ENCODE measurements at places on chromosomes 6 and 20. TPM values are rescaled to one million over a fixed set of nuclear protein-coding genes. Genes with fewer than 3 reads are reported as not detected.
A peak's percentile ranks its signal among the peaks of the same experiment; 100 is the strongest.

The TNFRSF6B gene
- 1.8 TPM for total RNA-seq

The MTFR2 gene
- not detected for total RNA-seq

The TINAG gene
- not detected for total RNA-seq

The ATG5 gene
- total RNA-seq, result 52.2 TPM

GRCh38 chr20:41424011-41424410, 57.4 kb upstream of the EMILIN3 start:
- no peak for DNase-seq
- H3K27me3 ChIP-seq, result no peaks in the 10 kb centered on the region
- H3K36me3 ChIP-seq, result peaks cover 49% of the 10 kb centered on the region
- peaks cover 6% of the 10 kb centered on the region for H3K4me1 ChIP-seq

- no peak for DNase-seq
- no peak overlapping the region for H3K4me3 ChIP-seq
- H3K27me3 ChIP-seq, result no peaks in the 10 kb centered on the region
- no peaks in the 10 kb centered on the region for H3K36me3 ChIP-seq
- H3K27ac ChIP-seq, result peak overlapping the region; percentile 22
These were observed 29.3 kb downstream of the DOP1A start for GRCh38 chr6:83096791-83097190.

- H3K27ac ChIP-seq, result no peak overlapping the region
- no peak for DNase-seq
- H3K27me3 ChIP-seq, result no peaks in the 10 kb centered on the region
- H3K36me3 ChIP-seq, result no peaks in the 10 kb centered on the region
- no peak overlapping the region for H3K4me3 ChIP-seq
These were observed 296.9 kb downstream of the FOXC1 start for GRCh38 chr6:1906609-1907008.

- no peak for DNase-seq
- peaks cover 12% of the 10 kb centered on the region for H3K36me3 ChIP-seq
- H3K4me1 ChIP-seq, result no peaks in the 10 kb centered on the region
- H3K27ac ChIP-seq, result no peak overlapping the region
These were observed 21.7 kb upstream of the MRPS10 start for GRCh38 chr6:42239333-42239732.

DNA sequence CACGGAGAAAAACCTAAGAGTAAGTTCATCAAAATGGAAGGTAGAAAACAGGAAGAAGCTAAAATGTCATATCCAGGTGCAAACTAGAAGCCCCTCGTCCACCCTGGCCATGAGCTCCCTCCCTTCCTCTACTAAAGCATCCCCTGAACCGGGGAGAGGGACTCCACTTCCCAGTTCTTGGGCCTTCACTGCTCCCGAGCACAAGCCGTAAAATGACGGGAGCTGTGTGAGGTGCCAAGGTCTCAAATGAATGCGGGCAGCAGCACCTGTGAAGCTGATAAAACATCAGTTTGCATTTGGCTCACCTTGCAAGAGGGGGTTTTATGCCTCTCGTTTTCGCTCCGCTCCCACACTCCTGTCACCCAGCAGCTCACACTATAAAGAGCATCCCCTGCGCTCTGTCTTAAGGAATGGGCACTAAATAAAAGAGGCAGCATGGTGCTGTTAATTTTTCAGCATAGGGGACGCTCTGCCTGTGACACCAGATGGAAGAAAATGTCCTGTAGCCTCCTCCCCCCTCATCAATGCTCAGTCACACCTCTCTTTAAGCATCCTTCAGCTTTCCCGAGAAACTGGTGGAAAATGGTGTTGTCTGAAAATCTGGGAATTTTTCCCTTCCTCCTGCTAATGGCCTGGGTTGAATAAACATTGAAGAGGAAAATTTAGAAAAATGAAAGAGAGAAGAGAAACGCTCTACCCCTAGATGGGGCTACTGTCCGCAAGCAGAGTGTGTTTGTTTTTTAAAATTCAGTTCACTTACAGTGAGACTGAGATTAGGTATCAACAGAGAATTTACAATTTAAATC, 563.0 kb upstream of the AGPAT4 start:
- H3K4me1 ChIP-seq, result peaks cover under 1% of the 10 kb centered on the region
- no peak for DNase-seq
- H3K4me3 ChIP-seq, result no peak overlapping the region
- H3K36me3 ChIP-seq, result no peaks in the 10 kb centered on the region

DNA sequence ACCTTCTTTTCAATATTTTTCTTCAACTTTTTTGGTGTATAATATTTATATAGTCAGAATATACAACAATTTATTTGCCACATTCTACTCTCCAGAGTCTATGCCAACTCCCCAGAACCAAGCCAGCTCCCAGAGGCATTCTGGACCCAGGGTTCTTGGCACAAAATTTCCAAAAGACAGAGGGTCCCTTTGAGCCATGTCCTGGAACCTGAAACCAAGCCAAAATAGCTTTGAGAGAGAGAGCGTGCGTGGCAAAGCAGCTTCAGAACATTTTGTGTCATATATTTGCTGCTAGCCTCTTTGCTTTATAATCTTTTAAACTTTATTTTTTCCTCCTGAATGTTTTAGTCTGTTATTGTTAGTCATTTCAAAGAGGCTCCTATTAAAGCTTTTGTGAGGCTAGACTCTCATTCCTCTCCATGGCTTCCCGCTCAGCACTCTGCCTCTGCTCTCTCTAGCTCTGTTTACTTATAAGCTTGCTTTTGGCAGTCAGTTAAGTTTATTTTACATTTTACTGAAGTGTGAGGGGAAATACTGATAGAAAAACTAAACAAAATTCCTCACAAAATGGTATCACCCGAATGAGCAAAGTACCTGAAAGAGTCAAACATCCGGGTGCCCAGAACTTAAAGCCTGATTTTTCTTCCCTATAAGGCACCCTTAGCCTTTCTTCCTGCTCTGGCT, 605.1 kb upstream of the ID4 start:
- DNase-seq, result no peak
- peak overlapping the region; percentile 72 for H3K27ac ChIP-seq
- H3K4me1 ChIP-seq, result peaks cover 6% of the 10 kb centered on the region
- no peaks in the 10 kb centered on the region for H3K27me3 ChIP-seq

DNA sequence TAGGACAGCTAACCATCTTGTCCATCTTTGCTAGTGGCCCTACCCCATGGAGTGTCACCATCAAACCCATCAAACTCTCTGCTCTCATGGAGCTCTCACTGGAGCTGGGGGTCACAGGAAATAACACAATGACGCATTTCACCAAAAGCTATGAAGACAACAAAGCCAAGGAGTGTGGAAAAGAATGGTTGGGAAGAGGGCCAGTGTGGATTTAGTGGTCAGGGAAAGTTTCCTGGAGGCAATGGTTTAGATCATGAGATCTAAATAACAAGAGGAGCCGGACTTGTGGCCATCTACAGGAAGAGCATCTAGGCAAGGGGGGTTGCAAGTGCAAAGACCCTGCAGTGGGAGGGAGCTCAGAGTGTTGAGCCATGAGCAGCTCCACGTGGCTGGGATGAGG, 189.5 kb downstream of the BMP7 start:
- H3K36me3 ChIP-seq, result no peaks in the 10 kb centered on the region
- H3K27me3 ChIP-seq, result no peaks in the 10 kb centered on the region
- H3K4me3 ChIP-seq, result no peak overlapping the region
- DNase-seq, result no peak
- no peak overlapping the region for H3K27ac ChIP-seq

All from sigmoid colon (tissue), 7 donors.